ENCODE measurements at places on chromosomes 3 and 15.

GRCh38 chr3:170997961-170998913 is 28.3 kb downstream of the SLC2A2 start:
- DNase-seq, result no peak

- no peak for DNase-seq
Measured at GRCh38 chr3:136634821-136635220, 117.4 kb downstream of the STAG1 start.

DNA sequence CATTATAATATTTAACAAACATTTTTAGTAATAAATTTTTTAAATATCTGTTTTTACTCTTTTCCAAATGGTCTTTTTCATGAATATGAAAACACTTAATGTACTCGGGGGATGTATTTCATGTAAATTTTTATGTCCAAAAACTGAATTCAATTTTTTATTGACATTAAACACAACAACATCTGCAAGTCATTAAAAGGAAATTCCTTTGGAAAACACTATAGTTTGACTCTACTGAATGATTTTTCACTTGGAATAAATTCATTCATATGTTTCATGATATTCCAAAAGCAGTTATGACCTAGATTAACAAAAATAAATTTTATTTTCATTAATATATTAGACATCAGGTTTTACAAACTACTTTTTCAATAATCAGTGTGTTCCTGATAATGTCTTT is 239.8 kb upstream of the AGTR1 start:
- DNase-seq, result no peak

GRCh38 chr3:114660124-114660523 is 366.3 kb downstream of the TIGIT start:
- DNase-seq, result peak; percentile 38

DNA sequence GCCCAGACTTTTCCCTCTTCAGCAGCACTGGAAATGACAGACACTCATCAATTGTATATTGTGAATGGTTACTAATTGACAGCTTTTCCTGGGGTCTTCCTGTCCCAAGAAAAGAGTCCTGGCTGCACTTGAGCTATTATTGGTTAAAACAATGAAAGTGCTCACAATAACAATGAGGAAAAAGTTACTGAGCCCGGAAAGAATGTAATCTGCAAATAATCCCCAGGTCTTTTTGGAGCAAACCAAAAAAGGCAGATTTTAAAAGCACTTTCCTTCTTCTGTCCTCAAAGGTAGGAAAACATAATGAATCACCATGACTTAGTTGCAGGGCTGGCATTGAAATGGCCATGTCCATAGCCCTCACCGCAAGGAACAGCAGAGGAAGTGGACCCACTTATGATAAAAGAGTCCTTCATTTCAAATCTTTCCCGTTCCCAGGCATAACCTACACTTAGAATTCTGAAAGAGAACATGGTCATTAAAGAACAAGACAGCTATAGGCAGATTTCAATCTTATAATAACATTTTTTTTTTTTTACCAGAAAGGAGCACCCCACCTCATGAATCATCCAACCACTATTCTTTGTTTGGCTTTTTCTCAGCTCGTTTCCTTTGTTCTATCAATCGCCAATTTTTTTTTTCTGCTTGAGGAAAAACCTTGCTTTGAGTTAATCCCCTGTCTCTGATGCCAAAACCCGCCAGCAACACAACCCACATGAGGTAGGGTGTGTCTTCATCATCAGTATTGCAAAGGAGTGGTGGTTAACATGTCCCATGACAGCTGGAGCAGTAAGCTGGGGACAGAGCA is 35.5 kb upstream of the ATP1B3 start:
- no peak for DNase-seq

DNA sequence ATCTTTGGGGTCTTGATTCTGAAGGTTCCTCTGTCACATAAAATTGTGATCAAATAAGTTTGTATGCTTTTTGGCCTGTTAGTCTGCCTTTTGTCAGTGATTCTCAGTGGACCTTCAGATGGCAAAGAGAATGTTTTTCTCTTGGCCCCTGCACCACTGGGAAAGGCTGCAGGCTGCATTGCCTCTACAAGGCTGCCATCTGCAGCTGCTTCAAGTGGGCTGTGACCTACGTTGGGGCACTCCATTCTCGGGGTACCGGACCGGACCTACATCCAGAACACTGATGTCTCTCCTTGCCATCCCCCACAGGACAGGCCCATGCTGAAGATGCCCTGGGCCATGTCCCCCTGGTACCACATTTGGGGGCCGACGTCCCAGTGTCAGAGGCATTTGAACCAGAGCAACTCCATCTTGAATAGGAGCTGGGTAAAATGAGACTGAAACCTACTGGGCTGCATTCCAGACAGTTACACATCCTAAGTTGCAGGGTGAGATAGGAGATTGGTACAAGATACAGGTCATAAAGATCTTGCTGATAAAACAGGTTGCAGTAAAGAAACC is 37.5 kb upstream of the MFGE8 start:
- no peak for DNase-seq

DNA sequence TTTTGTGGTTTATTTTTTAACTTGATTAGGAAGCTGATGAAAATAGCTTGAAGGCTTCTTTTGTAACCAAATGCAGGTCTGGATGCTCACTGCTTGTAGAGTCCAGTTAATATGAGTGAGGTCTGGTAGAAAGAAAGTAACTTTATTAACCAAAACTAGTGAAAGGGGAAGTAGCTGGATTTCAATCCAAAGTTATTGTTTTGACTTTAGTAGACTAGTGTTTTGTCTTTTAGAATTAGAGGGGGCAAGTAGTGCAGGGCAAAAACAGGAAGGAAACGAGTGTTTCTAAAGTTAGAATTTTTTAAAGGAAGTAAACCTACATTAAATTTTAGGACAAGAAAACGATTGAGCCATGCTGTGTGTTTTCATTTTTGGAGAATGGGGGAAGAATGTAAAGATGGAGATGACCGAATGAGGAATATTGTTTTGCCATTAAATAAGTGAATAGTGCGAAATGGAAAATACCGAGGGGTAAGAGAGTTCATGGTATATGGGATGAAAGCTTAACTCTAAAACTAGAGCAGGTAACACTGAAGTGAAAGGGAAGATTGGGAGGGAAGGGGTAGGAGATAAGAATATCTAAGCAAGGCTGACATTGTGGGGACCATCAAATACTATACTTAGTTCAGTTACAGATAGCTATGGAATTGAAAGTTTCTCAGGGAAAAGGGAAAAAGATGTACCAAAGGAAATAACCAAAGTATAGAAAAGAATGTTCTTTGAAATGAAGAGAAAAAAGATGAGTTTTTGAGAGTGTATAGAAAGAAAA is 40.0 kb downstream of the USP3 start:
- no peak for DNase-seq

- no peak for DNase-seq
Measured at GRCh38 chr3:30691249-30691880, 85.0 kb downstream of the TGFBR2 start.

GRCh38 chr15:101358895-101359294 is 63.8 kb upstream of the SNRPA1 start:
- no peak for DNase-seq

DNA sequence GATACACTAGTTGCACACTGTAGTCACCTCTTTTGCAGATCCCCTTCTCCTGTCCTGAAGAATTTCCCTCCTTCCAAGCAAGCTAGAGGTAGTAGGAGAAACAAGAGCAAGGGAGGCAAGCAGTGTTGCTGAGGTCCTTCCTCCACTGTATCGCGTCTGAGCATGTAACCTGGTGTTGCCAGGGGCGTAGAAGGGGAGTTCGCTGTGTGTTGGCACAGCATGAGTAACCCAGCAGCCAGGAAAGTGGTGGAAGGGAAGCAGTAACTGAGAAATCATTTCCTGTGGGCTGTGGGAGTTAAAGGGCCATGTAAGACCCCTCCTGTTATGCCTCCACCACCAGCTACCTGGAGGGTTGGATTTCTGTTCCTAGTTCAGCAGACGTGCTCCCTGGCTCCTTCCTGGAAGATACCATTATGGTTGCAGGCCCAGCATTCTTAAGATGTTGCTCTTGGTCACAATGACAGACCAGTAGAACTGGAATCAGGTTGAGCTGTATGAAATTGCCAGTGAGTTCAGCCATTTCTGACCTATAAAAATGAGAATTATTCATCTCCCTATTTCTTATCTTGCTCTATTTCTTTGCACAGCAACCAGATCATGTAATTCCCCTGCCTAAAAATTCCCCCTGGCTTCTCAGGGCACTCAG is 215.3 kb upstream of the TOPAZ1 start:
- no peak for DNase-seq

DNA sequence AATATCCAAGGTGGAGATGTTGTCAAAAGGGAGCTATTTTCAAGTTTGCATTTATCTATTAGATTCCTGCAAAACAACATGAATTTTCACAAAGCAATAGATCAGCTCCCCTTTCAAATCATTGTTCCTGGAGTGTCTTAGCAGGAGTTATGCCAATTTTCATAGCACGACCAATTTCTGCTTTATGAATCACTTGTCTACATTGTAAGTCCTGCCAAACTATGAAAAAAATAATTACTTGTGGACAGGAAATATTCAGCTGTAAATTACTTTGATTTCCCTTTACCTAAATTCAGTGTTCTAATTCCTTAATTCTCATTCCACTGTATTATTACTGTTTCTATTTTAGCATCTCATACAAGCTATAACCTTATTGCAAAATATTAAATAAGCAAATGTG is 1289.6 kb downstream of the NSUN3 start:
- DNase-seq, result no peak
